ENCODE measurements at places on chromosomes 16 and 17.

GRCh38 chr16:82892324-82892723 lies 265.6 kb downstream of the CDH13 start:
- no peak for DNase-seq

DNA sequence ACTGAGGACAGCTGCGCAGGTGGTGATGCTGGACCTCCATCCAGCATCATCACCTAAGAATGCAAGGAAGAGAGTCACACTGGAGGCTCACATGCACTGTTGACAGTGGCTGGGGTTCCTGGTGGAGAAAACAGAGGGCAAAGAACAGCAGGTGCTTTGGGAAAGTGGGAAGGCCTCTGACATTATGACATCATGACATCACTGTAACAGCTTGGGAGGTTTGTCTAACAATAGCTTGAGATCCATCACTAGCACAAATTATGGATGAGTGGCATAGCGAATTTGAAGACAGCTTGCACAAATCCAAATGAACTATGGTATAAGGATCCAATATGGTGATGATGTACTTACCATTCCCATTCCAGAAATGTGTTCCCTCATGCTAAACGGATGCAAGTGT lies 226.5 kb upstream of the MPHOSPH6 start:
- DNase-seq, result no peak

DNA sequence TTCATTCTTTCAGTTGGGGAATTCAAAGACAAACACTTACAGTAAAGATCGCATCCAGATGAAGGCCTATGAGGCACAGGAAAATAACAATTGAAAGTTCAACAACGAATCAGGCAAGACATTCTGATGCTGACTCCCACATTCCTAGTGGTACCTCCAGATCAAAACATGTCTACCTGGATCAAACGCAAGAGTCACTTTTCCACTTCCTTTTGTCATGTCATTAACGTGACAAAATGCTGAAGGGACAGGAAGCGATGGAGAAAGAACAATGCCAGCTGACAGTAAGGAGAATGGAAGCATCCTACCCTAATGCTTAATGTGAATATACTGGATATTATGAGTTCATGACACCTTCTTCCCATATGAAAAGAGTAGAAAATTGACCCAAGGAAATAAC lies 365.4 kb upstream of the CDH11 start:
- no peak for DNase-seq

DNA sequence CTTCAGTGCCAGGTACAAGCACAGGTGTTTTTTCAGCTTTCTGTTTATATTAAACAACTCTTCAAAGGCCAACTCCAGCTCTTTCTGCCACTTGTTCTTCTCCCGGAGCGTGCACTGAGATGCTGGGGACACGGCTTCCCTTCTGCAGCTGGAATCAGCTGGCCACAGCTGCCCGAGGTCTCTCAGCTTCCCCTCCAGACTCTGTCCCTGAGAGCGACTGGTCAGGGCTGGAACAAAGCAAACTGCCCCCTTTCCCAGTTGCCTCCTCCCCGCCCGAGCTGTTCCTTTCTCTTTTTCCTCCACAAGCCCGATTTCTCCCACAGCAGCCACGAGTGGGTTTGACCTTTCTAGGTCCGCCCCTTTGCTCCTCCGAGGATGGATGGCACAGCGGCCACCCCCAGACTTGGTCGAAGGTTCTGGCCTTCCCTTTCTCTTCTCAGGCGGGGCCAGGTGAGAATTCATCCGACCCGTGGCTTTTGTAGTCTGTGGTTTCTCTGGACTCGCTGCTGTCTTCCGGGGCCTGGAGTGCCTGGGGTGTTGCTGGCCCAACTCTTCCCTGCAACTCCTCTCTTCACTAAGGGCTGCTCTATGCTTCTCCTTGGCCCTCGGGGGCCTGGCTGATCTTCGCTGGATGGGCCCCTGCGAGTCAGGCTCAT lies 11.5 kb downstream of the CEP295NL start:
- DNase-seq, result no peak

DNA sequence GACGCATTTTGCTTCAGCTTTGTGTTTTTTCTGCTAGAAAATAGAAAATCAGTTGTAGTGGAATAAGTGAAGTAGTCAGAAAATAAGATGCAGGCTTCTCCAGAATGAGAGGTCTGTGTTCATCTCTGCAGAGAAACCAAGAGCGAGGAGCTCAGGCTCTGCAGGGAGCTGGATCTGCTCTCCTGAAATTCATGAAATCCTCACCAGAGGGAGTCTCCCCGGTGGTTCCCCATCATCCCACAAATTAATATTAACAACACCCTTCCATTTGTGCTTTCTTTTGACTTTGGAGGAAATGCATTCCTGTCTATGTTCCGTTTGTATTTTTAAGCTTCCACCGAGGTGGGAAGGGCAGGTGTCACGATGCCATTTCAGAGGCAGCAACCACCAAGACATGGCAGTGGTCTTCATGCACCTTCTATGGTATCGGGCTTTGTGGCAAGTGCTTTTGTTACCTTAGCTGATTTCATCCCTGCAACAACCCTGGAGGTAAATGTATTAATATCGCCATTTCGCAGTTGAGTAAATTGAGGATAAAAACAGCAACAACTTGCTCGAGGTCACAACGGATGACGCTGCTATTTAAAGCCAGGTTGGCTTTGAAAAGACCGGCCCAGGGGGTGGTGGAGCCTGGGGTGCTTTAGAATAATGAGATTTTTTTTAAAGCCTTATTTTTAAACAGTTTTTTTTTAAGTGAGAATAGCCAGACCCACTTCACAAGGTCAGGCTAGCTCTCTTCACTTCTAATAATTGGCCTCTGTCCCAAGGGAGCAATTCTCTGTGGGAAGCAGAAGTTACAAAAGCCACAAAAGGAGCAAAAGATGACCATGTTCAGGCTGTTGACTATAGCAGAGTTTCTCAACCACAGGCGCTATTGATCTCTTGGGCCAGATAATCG lies 367.6 kb upstream of the ERCC4 start:
- DNase-seq, result no peak

GRCh38 chr17:34436607-34437006 lies 73.6 kb upstream of the CCL1 start:
- DNase-seq, result no peak

- DNase-seq, result no peak
These were observed 13.3 kb downstream of the JUP start for GRCh38 chr17:41773190-41773588.
